ENCODE measurements at places on chromosomes 3 and 15.

- H3K4me3 ChIP-seq = no peak overlapping the region
- H3K27ac ChIP-seq = no peak overlapping the region
- peaks cover 3% of the 10 kb centered on the region for H3K4me1 ChIP-seq
- H3K27me3 ChIP-seq = no peaks in the 10 kb centered on the region
These were observed 43.0 kb upstream of the MUC4 start for GRCh38 chr3:195854628-195855294.

GRCh38 chr3:10373686-10374261 lies 52.9 kb upstream of the SEC13 start:
- no peak overlapping the region for H3K27ac ChIP-seq
- DNase-seq = no peak
- H3K36me3 ChIP-seq = no peaks in the 10 kb centered on the region
- no peak overlapping the region for H3K4me3 ChIP-seq
- no peaks in the 10 kb centered on the region for H3K27me3 ChIP-seq

DNA sequence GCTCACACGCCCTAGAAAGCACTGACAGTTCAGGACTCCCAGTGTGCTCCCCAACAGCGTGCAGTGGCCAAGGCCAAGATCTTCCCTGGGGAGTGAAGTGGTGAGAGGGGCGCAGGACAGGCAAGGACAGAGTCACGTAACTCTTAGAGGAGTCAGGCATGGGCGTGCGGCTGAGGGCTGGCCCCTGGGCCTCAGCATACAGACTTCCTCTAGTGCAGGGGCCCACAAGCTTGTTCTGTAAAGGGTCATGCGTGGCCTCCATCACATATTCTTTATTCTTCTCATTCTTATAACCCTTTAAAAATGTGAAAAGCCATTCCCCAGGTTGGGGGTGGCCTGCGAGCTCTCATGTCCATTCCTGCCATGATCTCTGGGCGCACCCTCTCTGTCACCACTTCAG lies 25.2 kb downstream of the TMEM43 start:
- peaks cover 3% of the 10 kb centered on the region for H3K4me1 ChIP-seq
- no peak overlapping the region for H3K27ac ChIP-seq
- no peaks in the 10 kb centered on the region for H3K27me3 ChIP-seq

DNA sequence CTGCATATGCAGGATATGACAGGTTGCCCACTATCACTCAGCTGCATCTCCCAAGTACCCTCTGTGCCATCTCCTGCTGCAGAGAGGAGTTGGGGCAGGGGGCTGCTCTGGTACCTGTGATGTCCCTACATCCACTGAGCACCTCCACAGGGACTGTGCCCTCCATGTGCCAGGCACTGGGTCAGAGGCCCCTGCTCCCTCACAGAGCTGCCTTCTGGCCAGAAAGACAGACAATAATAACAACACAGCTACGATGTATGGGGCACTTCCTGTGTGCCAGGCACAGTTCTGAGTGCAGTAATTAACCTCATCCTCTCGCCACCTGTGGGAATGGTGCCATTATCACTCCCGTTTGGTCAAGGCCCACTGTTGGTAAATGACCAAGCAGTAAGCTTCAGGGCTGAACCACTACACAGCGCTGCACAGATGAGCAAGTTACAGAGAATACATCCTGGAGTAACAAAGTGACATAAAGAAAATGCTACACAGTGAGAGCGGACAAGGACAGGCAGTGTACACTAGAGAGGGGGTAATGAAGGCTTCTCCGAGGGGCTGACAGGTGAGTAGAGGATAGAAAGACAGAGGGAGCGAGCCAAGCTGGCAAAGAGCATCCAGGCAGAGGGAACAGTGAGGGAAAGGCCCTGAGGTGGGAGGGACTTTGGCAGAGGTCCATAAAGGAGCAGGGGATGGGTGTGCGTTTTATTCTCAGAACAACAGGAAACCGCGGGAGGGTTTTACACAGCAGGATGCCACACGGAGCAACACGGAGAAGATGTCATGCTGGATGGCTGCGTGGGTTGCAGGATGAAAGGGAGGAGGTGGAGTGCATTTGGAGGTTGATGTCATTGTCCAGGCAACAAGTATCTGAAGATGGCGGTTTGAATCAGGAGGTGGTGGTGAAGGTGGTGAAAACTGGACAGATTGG lies 13.6 kb downstream of the WNT7A start:
- H3K27ac ChIP-seq = no peak overlapping the region
- H3K27me3 ChIP-seq = no peaks in the 10 kb centered on the region
- no peaks in the 10 kb centered on the region for H3K4me1 ChIP-seq

GRCh38 chr15:66777596-66778313 lies 75.7 kb downstream of the SMAD6 start:
- DNase-seq = no peak
- no peaks in the 10 kb centered on the region for H3K4me1 ChIP-seq
- no peaks in the 10 kb centered on the region for H3K27me3 ChIP-seq
- no peaks in the 10 kb centered on the region for H3K36me3 ChIP-seq

DNA sequence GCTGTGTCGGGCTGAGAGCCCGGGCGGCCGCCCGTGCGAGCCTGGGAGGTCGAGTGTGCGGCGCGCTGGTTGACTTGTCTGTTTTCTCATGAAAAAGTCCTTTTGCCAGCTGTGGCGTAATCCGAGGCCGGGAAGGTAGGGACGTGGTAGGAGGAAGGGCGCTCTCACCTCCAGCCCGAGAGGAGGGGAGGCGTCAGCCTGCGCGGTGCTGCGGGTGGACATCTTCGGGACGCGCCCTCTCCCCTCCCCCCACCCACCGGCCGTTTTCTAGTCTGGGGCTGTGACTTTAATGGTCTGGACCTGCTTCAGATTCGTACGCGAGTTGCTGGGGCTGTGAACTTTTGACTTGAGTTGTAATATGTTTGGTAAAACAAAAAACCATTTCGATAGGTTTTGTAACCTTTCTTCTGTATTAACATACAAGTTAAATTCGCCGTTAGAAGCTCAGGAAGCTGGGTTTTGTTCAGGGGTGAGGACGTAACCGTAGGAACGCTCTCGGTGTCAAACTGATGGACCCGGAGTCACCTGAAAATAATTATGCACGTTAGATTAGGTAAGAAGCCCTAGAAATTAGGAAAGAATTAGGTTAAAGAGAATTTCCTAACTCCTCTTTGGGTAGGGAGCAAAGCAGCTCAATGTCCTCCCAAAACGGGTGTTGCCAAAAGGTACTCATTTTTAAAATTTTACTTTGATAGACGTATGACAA lies 762 bp downstream of the NCK1 start:
- peak overlapping the region; percentile 92 for H3K27ac ChIP-seq
- peak overlapping the region; percentile 79 for H3K4me3 ChIP-seq
- H3K27me3 ChIP-seq = no peaks in the 10 kb centered on the region
- DNase-seq = no peak

DNA sequence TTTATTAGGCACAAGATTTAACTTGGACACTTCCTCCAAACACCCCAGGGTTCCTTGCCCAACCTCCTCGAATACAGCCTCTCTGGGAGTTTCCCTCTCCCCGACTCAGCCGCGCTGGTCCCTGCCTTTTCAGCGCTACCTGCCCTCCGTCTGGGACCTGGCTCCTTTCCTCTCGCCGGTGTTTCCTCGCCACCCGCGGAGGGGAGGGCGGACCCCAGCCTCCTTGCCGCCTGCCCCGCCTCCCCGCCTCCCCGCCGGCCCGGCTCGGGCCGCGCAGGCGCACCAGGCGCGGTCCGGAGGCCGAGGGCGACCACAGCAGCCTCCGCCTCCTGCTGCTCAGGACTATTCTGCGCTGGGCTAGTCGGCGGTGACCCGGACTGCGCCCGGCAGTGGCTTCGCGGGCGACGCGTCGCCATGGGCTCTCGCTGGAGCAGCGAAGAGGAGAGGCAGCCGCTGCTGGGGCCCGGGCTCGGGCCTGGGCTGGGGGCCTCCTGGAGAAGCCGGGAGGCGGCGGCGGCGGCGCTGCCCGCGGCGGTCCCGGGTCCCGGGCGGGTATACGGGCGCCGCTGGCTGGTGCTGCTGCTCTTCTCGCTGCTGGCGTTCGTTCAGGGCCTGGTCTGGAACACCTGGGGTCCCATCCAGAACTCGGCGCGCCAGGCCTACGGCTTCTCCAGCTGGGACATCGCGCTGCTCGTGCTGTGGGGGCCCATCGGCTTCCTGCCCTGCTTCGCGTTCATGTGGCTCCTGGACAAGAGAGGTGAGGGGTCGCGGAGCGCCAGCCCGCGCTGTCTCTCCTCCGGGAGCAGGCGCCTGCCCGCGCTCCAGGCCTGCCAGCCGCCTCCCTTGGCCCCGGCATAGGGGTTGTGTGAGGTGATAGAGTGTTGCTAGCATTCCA lies at the start of gene SLC49A4:
Gene SLC49A4, plus strand, starts transcription at position 291 of the 895 bp plus-strand sequence. Its CDS starts 124 bp downstream, at position 415.
- H3K27ac ChIP-seq = peak within 1 kb of the TSS; percentile 47
- no peaks in the 10 kb centered on the region for H3K27me3 ChIP-seq
- H3K36me3 ChIP-seq = no peaks in the 10 kb centered on the region
- peak; percentile 27 for DNase-seq
- peak within 1 kb of the TSS; percentile 77 for H3K4me3 ChIP-seq
- no peaks in the 10 kb centered on the region for H3K4me1 ChIP-seq
